ENCODE measurements at places on chromosomes 6 and 20. TPM values are rescaled to one million over a fixed set of nuclear protein-coding genes. Genes with fewer than 3 reads are reported as not detected.
A peak's percentile ranks its signal among the peaks of the same experiment; 100 is the strongest.

- DNase-seq: no peak
Observed at GRCh38 chr20:41165001-41165882, 27.9 kb downstream of the PLCG1 start.

- no peak for DNase-seq
Observed at GRCh38 chr20:5797843-5798462, 47.8 kb downstream of the SHLD1 start.

DNA sequence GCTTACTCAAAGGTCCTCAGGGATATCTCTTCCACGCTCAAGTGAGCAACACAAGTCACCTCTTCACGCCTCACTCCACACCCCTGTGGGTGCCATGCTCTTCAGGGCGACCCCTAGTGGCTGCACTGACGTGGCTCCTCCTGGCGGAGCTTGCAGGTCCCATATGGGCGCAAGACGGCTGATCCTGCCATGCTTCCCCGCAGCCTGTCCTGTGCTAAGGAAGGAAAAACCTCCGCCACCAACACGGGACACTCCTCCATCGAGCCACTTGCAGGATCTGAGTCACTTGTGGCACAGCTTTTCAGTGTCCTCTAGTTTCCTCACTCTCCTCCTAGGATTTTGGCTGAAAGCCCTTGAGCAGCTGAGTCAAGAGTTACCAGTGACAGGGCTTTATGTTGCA lies 90.7 kb downstream of the KHDC1L start:
- no peak for DNase-seq

DNA sequence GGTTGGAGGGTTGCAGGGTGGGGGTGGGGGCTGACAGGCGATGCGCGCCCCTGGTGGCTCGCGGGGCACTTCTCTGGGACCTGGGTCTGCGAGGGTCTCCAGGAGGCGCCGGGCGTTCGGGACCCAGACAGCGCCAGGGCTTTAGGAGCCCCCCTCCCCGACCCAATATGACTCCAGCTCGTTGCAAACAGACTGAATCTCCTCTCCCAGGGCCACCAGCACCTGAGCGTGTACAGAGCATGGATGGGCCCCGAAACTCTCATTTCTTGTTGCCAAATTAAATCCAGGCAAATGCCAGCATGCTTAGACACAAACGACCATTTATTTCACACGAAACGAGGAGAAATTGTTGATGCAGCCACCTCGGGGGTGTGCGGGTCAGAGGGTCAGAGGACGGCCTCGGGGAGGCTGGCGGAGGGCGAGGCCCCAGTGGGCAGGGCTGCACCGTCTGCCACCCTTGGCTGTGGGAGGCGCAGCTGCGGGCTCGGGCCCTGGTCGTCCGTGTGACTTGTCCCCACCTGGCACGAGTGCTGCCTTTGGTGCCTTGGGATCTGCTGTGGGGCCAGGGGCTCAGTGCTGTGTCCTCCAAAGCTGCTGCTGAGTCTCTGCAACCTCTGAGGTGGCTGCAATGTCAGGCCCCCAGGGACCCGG lies 20.9 kb upstream of the GATA5 start:
- DNase-seq: no peak

DNA sequence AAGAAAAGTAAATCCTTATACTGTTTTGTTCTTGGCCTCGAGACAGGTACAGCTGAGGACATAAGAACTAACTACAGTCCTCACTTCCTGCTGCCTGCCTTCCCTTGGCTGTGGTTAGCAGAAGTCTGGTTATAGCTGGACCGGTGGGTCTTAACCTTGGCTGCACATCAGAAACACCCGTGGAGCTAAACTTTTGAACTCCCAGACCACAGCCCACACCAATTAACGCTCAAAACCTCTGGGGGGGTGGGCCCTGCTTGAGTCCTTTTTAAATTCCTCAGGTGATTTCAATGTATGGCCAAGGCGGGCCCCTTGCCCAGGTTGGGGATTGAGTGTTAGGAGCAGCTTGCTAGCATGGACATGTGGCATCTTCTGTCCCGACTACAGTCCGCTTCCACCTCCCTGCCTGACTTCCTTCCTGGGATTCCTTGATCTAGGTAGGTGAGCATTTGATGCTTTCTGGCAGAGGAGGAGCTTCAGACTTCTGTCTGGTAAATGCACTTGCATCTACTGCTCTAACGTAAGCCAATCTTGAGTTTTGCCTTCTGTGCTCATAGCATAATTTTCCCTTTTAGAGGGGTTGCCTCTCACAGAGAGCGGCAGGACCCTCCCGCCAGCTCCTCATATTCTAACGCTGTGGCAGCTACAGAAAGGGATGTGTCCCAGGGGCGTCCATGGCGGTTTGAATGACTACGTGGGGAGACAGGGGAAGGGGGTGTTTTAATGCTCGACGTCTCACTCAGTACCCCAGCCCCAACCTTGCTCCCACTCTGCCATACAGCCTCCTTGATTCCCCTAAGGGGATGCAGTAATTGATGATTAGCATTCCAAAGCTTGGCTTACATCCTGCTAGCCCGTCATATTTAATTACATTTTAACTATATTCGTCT lies 390.1 kb downstream of the ZFAND3 start:
- DNase-seq: peak; percentile 28

- no peak for DNase-seq
Observed at GRCh38 chr6:40512340-40512739, 74.8 kb downstream of the LRFN2 start.

GRCh38 chr20:62977613-62978560 lies 25.4 kb downstream of the SLC17A9 start:
- no peak for DNase-seq

DNA sequence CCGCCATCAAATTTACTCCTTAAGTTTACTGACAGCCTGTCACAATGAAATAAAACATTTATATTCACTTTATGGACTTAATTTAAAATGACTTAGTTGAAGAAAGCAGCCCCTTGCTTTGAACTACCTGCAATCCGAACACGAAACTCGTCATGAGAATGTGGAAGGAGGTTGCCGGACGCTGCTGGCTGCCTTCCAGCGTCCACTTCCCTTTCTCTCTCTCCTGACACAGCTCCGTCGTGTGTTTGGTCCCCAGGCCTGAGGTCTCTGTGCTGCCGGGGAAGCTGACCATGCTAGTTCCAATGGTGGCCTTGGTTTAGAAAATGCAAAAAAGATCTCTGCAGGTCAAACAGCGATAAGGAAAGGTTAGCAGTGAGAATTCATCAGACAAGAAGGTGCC lies 519.7 kb downstream of the CDH26 start:
- no peak for DNase-seq

DNA sequence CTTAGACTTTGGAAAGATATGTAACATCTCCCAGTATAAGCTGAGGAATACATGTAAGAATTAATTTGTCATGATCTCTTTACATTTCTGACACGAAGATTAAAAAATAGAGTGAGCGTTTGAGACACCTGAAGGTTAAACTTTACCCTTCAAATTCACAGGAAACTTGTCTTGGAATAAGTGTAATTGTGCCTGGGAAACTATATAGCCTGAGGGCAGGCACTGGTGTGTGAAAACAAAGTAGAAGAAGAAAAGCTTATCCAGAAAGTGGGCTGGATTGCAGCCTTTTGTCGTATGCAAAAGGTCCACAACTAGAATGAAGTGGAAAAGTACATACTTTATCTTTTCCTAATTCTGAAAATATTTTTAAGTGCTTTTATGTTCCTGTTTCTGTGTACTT lies 275.7 kb upstream of the TCF21 start:
- DNase-seq: no peak

DNA sequence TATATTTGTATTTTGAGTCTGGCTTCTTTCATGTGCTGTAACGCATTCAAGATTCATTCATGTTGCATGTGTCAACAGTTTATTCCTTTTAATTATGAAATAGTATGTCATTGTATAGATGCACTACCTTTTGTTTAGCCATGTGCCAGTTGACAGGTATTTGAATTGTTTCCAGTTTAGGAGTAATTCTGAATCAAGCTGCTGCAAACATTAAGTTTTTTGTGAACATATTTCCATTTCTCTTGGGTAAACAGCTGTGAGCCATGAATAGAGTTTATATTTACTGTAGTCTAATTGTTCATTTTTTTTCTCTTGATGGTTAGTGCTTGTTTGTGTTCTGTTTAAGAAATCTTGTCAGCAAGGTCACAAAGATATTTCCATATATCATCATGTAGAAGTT lies 142.4 kb upstream of the RIPOR2 start:
- DNase-seq: no peak

DNA sequence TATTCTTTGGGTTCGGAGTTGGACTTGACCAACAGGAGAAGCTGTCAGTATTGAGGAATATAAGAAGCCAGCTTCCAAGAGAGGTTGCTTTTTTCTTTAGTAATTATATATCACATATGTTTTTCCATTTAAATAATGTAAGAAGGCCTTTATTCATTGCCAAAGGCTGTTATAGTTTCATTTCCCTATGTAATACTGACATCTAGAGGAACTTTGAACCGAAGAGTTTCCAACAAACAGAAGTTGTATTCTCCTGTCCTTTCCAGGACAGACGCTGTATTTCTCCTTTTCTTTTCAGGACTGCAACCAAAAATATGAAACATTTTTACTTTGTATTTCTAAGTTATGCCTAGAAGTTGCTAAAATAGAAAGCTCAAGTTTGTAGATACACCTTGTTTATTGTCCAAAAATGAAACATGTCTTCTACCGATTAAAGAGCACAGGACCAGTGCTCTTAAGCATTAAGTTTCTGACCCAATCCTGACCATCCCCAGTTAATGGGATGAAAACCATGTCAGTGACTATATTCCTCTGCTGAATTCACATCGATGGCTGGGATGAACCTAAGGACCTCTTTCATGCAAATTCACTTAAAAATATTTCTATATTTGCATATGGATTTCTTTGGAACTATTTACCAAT lies 55.1 kb downstream of the MYLK4 start:
- DNase-seq: peak; percentile 45

- DNase-seq: no peak
Observed at GRCh38 chr6:6331946-6332601, 11.6 kb upstream of the F13A1 start.

- DNase-seq: no peak
Observed at GRCh38 chr6:147459780-147460179, 48.7 kb upstream of the SAMD5 start.

- no peak for DNase-seq
Observed at GRCh38 chr6:46329568-46329967, 158.8 kb upstream of the ENPP5 start.

DNA sequence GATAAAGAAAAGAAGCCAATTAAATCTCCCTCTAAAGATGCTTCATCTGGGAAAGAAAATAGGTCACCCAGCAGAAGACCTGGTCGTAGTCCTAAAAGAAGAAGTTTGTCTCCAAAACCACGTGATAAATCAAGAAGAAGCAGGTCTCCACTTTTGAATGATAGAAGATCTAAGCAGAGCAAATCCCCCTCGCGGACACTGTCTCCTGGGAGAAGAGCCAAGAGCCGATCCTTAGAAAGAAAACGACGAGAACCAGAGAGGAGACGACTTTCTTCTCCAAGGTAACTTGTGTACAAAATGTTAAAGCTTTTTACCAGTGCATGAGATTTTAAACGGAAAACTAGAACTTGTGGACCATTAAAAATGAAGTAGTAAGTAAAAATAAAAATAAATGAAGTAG lies 46.5 kb downstream of the FAM217A start:
- DNase-seq: no peak

- DNase-seq: no peak
Observed at GRCh38 chr20:18724788-18725464, 88.7 kb upstream of the SCP2D1 start.

- DNase-seq: no peak
Observed at GRCh38 chr6:31402324-31403282, 792 bp upstream of the MICA start.

DNA sequence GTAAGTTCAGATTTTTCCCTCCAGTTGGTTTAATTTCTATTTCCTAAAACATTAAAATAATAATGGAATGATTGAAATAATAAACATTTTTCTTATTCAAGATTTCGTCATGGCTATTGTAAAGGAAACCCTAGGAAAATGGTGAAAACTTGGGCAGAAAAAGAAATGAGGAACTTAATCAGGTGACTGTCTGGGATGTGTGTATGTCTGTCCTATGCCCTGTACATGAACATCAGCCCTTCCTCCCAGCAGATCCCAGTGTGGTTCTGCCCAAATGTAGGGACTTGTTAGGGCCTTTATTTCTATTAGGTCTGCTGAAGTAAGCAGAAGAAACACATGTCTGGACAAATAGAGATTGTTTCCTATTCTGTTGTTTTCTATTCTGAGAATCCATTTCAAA lies 13.1 kb downstream of the RIOK1 start:
- peak; percentile 13 for DNase-seq

DNA sequence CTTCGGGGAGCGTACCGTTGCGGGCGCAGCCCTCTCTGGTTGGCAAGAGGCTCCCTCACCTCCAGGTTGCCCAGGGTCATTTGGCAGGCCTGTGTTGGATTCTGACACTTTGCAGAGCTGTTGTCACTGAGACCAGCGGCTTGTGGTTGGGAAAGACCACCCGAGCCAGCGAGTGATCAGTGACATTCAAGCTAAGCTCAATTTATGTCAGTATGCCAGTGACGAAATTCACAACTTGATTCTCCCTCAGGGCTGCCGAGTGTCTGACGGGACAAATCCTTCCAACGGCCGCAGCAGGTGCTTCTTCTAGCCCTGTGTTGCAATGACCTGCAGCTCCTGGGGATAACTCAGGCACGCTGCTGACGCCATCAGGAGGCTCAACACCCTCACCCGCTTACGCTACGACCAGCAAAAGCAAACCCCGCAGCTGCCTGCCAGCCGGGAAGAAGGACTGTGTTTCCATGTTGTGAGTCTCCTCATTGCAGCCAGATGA lies 16.9 kb upstream of the SLC22A2 start:
- no peak for DNase-seq

DNA sequence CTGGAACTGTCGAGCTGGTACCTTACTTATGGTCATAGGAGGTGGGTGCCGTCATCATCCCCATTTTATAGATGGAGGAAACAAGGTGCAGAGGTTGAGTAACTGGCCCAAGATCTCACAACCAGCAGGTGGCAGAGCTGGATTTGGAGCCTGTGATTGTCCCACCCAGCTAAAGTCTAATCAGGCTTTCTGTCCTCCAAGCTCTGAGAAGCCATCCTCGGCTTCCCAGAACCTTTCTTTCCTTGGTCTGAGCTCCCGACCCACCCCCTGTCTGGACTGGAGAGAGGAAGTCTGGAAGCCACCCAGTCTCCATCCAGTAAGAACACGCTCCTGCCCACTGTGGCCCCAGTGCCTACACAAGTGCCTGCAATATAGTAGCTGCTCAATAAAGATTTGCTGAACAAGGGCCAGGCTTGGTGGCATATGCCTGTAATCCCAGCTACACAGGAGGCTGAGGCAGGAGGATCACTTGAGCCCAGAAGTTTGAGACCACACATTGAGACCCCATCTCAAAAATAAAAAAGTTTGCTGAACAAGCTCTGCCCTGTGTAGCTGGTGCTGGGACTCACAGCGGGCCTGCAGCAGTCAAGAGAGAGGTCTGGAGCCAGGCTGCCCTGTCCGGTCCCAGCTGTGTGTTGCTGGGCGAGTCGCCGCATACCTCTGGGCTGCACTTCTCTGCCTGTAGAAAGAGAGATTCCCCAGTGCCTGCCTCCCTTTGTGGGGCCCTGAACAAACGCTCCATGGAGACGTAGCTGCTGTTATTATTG lies 32.5 kb upstream of the DLGAP4 start:
- DNase-seq: no peak

Gene DEFB132
- not detected for polyA plus RNA-seq

Gene NR2E1
- polyA plus RNA-seq: not detected

Gene FERMT1
- 0.18 TPM for polyA plus RNA-seq

Gene VSTM2L
- polyA plus RNA-seq: 3.5 TPM

Gene CLDN20
- 0.76 TPM for polyA plus RNA-seq

Gene PNPLA1
- polyA plus RNA-seq: 0.06 TPM

Gene AGER
- 8.0 TPM for polyA plus RNA-seq

Gene SDC4
- polyA plus RNA-seq: 8.5 TPM

Gene KCNS1
- polyA plus RNA-seq: not detected

Gene HUS1B
- polyA plus RNA-seq: 0.14 TPM
